ENCODE measurements at places on chromosomes 7 and 10.
A peak's percentile ranks its signal among the peaks of the same experiment; 100 is the strongest.

- no peak for DNase-seq
Observed at GRCh38 chr7:132009778-132010177, 453.4 kb upstream of the PODXL start.

GRCh38 chr10:70932392-70933196 lies 44.2 kb upstream of the PCBD1 start:
- DNase-seq: no peak

- DNase-seq: no peak
Observed at GRCh38 chr10:52993109-52993508, 220.5 kb upstream of the MBL2 start.

- DNase-seq: peak; percentile 6
Observed at GRCh38 chr7:140525743-140526142, 46.4 kb upstream of the MKRN1 start.

DNA sequence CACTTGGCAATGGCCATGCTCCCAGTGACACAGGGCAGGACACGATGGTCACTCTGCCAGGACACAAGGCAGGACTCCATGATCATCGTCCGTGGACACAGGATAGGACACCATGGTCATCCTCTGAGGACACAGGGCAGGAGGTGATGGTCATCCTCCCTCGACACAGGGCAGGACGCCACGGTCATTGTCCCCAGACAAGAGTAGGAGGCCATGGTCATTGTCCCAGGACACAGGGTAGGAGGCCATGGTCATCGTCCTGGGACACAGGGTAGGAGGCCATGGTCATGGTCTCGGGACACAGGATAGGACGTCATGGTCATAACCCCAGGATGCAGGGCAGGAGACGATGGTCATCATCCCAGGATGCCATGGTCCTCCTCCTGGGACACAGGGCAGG lies 289.2 kb downstream of the TCERG1L start:
- no peak for DNase-seq

DNA sequence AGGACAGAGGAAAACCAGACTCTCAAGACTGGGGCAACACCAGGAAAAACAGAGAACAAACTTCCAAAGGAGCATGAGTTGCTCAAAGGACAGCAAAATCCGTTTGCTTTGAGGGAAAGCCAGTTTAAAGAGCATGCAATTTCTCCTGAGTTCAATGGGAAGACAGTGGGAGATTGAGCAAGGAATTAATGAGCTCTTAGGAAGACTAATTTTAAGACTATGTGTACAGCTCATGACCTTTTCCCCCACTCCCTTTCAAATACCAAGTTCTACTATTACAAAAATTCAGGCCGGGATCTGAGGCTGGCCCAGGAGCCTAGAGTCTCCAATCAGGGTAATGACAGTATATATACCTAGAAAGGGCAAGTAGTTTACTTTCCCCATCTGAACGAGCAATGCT lies 79.2 kb downstream of the EPDR1 start:
- DNase-seq: no peak

DNA sequence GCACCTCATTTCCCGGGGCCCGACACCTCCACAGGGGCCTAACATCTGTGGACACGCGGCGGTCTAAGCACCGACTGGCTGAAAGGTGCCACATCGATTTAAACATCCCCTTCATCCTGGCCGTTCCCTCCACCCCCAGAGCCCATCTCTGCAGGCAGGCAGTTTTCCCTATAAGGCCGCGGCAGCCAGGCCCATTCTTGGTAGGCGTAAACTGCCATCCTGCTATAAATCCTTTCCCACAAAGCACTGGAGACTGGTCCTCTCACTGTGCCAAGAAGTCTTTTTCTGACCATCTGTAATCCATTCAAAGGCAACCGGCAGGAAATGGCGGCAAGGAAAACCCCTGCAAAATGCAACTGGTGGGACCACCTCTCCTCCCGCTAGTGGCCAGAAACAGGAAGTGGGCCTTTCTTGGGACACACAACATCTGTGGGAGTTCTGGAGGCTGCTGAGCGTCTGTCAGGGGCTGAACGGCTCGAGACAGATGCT lies 22.4 kb downstream of the ATXN7L1 start:
- no peak for DNase-seq

DNA sequence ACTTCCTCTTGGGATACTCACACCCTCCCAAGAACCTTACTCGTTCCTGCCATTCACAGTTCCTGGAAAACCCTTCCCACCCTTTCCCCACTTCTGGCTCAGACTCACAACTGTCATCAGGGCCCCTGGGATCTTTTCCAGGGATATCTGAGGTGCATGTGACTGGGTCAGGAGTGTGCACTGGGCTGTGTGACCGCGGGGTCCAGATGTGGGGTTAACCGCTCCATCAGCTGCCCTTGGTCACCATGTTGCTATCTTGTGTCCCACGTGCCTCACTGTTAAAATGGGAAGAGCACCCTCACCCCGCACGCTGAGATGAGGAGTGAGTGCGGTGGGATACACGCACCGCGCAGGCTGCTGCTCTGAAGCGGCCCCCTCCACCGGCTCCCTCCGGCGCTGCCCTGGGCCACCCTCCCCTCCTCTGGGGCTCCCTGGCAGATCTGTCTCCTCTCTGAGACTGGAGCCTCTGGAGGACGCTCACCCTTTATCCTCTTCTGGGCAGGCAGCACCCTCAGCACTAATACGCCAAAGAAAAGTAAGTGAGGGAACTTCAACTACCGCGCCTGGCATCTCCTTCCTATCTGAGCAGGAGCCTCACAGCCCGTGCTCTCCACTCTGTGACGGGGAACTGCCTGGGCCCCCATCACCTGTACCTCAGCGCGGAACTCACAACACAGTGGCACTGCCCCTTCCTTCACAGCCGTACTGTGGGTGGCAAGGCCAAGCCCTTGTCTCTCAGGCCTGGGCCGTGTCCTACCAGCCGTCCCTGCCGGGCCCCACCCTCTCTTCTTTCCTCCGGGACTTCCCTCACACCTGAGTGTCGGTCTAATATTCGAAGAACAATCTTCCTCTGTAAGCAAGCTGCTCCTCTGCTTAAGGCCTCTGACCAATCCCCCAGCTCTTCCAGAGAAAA lies 15.6 kb downstream of the COBL start:
- DNase-seq: no peak

- DNase-seq: no peak
Observed at GRCh38 chr10:58359541-58359940, 24.7 kb downstream of the UBE2D1 start.

- DNase-seq: no peak
Observed at GRCh38 chr7:37095122-37095521, 353.5 kb downstream of the ELMO1 start.

DNA sequence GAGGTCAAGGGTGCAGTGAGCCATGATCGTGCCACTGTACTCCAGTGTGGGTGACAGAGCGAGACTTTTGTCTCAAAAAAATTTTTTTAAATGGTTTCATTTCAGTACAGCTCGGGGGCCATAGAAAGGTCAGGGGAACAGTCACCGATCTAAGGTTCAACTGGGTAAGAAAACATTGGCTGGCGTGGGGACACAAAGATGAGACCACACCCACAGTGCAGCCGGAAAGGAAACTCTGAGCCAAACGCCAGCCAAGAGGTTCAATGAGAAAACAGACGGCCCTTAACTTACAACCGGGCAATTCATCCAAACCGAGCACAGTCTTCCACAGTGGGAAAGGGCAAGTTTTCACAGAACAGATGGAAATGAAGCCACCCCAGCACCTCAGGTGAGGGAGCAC lies 65.1 kb downstream of the SLC37A3 start:
- no peak for DNase-seq

- no peak for DNase-seq
Observed at GRCh38 chr10:34255035-34255434, 560.1 kb downstream of the PARD3 start.

DNA sequence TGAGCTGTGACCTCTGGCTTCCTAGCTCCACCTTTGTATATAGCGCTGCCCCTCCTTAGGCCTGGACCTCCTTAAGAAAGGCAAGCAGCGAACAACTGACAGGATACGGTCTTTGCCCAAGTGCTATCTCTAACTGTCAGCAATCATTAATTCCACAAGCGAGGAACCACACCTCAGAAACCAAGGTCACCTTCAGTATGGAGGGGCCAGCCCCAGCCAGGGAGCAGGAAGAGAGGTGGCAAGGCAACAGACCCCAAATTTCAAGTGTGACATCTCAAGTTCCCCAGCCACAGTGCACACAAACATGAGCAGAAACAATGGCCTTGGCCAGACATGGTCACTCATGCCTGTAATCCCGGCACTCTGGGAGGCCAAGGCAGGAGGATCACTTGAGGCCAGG lies 4.8 kb upstream of the AOC1 start:
- no peak for DNase-seq

- no peak for DNase-seq
Observed at GRCh38 chr10:131226446-131227162, 84.9 kb downstream of the TCERG1L start.

DNA sequence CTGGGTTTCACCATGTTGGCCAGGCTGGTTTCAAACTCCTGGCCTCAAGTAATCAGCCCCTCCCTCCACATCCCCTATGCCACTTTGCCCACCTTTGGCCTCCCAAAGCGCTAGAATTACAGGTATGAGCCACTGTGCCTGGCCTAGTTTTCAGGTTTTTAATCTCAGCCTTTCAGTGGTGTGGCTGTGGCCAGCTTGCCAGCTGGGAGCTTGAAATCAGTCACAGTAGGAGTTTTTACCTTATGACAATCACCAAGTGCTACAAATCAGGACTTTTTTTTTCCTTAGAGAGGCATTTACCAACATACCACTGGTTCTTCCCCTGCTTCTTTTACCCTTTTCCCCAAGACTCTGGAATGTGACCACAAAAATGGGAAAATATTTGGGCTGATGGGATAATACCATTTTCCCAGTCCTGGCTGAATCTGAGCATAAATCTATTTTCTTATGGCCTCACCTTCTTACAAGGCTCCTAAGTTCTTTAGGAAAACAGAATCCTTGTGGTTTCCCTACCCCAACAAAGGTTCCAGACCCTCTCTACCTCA lies 6.2 kb downstream of the STEAP4 start:
- DNase-seq: no peak

- DNase-seq: no peak
Observed at GRCh38 chr10:29056729-29057128, 232.1 kb upstream of the LYZL1 start.

DNA sequence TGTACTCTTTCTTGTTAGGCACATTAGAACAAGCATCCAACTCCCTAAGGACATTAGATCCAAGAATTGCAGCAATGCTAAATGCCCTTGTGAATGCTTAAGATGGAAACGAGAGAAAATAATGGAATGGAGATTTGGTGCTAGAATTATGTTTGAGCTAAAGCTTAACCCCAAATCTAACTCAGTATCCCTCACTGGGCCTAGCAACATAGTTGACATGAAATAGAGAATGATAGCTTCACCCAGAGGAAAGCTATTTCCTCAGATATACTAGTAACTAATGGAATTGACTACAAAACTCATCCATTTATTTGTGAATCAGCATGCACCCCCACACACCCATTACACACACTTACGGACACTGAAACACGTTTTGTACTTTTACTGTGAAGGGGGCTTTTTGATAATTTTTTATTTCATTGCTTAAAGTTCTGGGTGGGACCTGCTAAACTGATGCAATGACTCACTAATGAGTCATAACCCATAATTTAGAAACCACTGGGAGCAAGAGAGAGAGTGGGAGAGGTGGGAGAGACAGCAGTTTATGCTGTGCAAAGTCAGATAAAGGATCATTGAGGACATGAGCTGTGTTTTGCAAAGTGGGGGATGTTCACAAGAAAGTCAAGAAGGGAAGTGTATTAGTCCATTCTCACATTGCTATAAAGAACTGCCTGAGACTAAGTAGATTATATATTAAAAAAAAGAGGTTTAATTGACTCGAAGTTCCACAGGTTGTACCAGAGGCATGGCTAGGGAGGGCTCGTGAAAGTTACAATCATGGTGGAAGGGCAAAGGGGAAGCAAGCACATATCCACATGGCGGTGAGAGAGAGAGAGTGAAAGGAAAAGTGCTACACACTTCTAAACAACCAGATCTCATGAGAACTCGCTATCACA lies 382.7 kb downstream of the SFMBT2 start:
- DNase-seq: no peak

- no peak for DNase-seq
Observed at GRCh38 chr10:50291261-50291850, 40.0 kb upstream of the ASAH2 start.

DNA sequence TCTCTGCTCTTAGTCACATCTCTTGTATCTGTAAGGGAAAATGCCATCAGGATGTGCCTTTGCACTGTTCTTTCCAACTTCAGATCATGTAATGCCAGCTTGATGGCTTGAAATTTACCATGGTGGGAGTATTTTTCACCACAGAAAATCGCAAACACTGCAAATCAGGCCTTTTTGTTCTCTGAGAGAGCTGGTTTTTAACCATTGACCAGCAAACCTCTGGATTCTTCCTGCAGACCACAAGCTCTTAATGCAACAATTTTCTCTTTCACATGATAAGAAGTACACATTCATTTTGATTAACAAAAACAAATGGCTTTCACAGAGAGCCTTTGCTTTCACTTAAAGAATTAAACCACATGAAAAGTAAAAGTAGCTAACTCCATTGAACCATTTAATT lies 145.4 kb upstream of the NEBL start:
- no peak for DNase-seq

DNA sequence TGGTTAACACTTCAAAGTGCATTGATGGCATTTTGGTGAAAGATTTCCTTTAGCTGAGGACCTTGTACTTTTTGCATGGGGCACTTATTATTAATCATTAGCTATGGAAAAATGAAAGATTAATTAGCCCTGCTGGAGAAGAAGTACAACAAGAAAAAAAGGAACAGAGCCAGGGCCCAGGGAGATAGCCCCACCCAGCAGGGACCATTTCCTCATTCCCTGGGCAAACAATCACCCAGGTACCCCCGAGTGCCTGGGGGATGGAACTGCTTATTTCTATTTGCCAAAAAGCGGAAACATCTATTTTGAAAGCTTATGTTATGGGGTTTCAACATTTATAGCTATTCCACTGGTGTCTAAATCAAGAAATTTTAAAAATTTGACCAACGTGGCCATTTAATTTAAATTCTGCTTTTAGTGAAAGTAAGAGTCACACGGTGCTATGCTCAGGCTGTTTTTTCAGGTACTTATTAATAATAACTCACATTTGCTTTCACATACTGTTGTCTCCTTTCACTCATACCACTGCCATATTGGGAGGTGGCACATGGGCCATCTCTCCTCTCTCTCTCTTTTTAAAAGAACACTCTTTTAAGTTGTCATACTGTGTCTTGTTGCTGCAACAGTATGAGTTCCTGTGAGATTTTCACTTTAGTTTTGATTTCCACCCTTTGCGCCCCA lies 143.6 kb upstream of the KIF5B start:
- no peak for DNase-seq

GRCh38 chr7:102132209-102132752 lies 154.4 kb upstream of the SH2B2 start:
- no peak for DNase-seq

GRCh38 chr7:44976746-44977196 lies 2.0 kb downstream of the MYO1G start:
- DNase-seq: no peak

DNA sequence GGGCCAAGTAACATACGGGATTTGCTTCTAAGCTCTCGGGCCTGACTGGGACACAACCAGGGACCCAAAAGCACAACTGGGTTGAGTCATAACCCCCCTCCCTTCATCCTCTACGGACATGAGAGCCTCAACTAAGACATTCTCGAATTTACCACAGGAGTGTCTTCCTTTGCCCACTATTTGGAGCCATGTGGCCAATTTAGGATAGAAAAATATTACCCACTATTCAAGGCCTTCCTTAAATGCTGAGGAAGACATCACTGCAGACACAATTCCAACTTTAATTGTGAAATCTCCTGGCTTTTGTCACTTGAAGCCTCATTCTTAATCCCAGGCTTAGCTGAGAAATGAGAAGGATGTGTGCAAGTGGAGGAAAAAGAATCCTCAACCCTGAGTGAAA lies 11.8 kb downstream of the CTBP2 start:
- no peak for DNase-seq

GRCh38 chr10:42635098-42635497 lies 3.3 kb downstream of the ZNF33B start:
- DNase-seq: no peak

GRCh38 chr10:69960606-69960987 lies 92.0 kb upstream of the MACROH2A2 start:
- no peak for DNase-seq
